ENCODE measurements at places on chromosomes 5 and 9.

DNA sequence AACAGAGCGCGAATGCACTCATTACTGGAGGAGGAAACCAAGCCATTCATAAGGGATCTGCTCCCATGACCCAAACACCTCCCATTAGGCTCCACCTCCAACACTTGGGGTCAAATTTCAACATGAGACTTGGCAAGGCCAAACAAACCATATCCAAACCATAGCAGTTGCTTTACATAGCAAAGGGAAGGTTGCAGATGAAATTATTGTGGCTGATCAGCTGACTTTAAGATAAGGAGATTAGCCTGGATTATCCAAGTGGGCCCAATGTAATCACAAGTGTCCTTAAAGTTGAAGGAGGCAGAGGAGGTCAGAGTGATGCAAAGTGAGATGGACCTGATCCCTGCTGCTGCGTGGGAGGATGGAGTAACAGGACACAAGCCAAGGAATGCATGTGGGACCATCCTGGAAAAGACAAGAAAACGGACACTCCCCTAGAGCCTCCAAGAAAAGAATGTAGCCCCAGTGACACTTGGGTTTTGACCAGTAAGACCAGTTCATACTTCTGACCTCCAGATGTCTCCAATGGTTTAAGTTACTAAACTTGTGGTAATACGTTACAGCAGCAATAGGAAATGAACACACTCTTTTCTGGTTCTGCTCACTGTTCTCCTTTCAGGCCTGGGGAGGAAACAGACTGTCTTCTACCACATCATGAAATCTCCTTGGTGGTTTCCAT lies 167.3 kb downstream of the GNAQ start:
- no peak for DNase-seq

DNA sequence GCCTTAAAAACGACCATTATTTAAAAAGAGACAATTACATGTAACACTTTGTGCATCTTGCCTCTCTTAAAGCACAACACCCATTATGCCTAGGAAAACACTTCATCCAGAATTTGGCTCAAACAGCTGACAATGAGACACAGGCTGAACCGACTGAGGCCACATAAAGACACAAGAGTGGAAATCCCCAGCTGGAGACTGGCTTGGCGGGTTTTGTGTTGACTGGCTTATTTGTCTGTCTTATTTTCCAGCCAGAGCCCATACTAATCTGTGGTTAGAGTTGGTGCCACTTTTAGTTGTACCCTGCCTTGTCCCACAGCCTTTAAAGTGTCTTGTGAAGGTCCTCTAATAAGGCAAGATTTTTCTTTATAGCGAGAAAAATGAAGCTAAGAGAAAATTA lies 21.2 kb downstream of the TRIM14 start:
- peak; percentile 58 for DNase-seq

DNA sequence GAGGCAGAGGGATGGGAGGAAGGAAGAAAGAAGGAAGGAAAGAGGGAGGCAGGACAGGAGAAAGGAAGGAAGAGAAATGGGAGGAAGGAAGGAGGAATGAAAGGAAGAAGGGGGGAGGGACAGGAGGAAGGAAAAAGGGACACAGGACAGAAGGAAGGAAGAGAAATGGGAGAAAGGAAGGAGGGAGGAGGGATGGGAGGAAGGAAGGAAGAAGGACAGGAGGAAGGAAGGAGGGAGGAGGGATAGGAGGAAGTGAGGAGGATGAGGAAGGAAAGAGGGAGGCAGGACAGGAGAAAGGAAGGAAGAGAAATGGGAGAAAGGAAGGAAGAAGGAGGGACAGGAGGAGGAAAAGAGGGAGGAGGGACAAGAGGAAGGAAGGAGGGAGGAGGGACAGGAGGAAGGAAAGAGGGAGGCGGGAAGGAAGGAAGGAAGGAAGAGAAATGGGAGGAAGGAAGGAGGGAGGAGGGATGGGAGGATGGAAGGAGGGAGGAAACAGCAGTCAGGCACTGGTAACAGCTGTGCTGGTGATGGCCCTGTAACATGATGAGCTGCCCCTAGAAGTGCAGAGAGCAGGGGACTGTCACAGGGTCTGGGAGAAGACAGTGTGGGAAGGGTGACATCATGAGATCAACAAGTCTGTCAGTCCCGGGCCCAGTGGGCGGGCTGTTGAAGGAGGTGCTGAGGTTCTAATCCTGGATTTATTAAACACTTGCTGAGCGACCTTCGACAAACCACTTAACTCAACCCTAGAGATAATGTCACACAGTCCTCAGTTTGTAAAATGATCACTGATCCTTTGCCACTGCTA lies 10.7 kb upstream of the IRX1 start:
- DNase-seq: no peak

GRCh38 chr5:139315056-139315615 lies 21.6 kb downstream of the MATR3 start:
- no peak for DNase-seq

DNA sequence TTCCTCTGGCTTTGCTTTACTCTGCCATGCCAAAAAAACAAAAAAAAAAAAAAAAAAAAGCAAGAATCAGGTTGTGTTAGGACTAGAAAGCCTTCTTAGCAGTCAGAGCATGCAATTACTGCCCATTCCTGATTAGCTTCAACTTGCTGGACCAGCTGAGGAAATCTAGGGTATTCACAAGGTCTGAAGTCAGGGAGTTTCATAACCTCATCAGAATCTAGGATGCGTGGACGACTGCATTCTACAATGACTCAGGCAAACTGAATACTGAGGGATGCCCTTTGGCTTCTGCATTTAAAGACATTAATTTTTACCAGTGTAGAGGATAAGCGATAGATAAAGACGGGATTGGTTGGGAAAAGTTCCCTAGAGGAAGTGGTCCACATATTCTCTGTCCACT lies 39.2 kb upstream of the SHOC1 start:
- no peak for DNase-seq

DNA sequence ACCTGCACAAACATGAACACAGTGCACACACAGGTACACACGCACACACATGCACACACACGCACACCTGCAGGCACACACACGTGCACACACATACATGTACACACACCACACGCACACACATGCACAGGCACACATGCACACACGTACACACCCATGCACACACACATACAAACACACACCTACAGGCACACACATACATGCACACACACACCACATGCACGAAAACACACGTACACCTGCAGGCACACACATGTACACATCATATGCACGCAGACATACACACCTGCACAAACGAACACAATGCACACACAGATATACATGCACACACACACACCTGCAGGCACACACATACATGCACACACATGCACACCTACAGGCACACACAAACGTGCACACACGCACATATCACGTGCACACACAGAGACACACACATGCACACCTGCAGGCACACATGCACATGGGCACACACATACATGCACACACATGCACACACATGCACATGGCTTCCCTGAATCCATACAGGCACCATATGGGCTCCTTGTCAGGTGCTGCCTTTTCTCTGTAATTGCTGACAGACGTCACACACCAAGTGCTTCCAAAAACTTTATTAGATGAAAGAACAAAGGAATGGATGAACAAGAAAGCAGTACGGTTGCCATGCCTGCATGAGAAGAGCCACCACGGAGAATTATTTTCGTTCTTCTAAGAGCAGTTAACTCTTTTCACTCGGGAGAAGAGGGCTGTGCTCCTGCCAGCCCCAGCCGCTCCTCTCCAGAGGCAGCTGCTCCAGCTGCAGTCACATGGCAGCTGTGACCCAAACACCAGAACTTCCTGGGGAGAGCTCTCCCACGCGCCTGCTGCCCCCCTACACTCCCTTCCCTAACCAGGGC lies 57.2 kb downstream of the EXD3 start:
- no peak for DNase-seq

DNA sequence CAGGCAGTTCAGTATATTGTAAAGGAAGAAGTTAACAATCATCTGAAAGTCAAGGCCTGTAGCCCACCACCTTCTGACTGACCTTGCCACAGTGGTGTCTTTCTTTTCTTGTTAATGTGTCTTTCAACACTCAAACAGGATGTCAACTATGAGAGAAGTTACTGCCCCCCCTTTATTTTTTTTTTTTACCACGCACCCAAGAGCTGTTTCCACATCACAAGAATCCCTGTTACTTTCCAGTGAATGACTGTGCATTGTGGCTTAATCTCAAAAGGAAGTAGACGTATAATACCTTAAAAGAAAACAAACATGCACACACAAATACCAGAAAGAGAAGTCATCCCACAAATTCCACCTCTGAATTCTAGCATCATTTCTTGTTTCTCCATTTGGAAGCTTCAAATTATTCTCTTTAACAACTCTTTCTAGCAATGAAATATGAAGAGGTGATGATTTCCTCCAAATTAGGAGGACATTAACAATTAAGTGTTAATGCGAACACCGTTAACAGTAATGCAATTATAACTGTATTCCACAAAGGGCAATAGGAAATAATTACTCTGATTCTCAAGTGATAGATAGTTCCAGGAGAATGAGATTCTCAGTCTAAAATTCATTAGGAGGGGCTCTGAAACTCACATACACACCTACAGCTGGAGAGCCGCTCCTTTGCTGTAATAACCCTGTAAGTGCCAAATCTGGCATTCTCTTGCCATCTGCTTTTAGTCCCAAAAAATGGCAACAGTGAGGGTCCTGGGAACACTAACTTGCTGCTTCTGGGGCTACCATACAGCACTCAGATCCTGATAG lies 201.0 kb downstream of the EFNA5 start:
- DNase-seq: no peak

- DNase-seq: no peak
Measured at GRCh38 chr9:90799271-90799852, 2.3 kb upstream of the SYK start.
